Forelimb muscle (tissue), 1 donor: ENCODE measurements at places on chromosomes 4 and X. TPM values are rescaled to one million over a fixed set of nuclear protein-coding genes. Genes with fewer than 3 reads are reported as not detected.

Gene NALF2
- polyA plus RNA-seq: 0.65 TPM

Gene TLR3
- 1.4 TPM for polyA plus RNA-seq

Gene TMSB15C
- polyA plus RNA-seq: 4.5 TPM

Gene TCEAL6
- polyA plus RNA-seq: not detected

Gene ERVMER34-1
- polyA plus RNA-seq: 0.38 TPM

Gene LIMCH1
- polyA plus RNA-seq: 141 TPM

Gene LSM6
- polyA plus RNA-seq: 31.1 TPM

Gene NPY1R
- polyA plus RNA-seq: 3.1 TPM
